Right ventricle myocardium superior (tissue), 1 donor: ENCODE measurements at places on chromosomes 16 and 17. TPM values are rescaled to one million over a fixed set of nuclear protein-coding genes. Genes with fewer than 3 reads are reported as not detected.

- no peak for DNase-seq
These were observed 43.7 kb downstream of the USP22 start for GRCh38 chr17:20999044-20999573.

The CNP gene
- 23.0 TPM for total RNA-seq

DNA sequence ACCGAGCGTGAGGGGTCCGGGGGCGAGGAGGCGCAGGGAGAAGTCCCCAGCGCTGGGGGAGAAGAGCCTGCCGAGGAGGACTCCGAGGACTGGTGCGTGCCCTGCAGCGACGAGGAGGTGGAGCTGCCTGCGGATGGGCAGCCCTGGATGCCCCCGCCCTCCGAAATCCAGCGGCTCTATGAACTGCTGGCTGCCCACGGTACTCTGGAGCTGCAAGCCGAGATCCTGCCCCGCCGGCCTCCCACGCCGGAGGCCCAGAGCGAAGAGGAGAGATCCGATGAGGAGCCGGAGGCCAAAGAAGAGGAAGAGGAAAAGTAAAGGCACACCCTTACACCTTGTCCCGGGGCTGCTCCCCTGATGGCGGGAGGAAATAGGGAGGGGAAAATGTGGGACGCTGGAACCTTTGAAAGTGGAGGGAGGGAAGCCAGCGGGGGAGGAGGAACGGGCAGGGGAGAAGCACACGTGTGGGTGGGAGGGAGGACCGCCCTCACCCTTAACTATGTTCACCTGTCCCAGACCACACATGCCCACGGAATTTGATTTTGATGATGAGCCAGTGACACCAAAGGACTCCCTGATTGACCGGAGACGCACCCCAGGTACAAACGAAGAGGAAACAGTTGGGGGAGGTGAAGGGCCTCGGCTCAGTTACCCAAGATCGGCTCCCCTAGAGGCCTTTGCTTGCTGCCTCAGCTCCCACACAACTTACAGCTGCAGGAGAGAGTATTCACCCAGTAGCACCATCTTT lies 916 bp downstream of the PAGR1 start:
- peak; percentile 82 for DNase-seq

- peak; percentile 66 for DNase-seq
These were observed 10.2 kb downstream of the FLII start for GRCh38 chr17:18248300-18248731.

DNA sequence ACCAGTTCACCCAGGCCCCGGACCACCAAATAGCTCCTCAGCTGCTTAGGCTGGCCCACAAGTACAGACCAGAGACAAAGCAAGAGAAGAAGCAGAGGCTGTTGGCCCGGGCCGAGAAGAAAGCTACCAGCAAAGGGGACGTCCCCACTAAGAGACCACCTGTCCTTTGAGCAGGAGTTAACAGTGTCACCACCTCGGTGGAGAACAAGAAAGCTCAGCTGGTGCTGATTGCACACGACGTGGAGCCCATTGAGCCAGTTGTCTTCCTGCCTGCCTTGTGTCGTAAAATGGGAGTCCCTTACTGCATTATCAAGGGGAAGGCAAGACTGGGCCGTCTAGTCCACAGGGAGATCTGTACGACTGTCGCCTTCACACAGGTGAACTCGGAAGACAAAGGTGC lies 15.4 kb downstream of the FOXF1 start:
- DNase-seq = no peak

The NPIPA8 gene
- total RNA-seq = not detected

DNA sequence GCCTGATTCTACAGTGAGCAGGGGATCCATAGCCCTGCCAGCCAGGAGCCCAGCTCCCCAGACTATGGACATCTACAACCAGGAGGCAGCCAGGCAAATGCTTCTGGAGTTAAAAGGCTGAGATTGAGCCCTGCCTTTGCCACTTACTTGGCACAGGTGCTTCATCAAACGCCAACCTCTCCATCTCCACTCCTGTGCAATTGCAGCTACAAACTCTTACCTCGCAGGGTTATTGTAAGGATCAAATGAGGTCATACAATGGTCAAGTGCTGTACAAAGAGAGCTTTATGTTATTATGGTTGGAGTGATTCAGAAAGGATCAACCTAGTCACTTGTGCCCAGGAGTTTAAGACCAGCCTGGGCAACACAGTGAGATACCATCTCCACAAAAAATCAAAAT lies 9.8 kb upstream of the MYO18A start:
- DNase-seq = no peak

The KRT36 gene
- total RNA-seq = not detected

The RNF43 gene
- 3.8 TPM for total RNA-seq

DNA sequence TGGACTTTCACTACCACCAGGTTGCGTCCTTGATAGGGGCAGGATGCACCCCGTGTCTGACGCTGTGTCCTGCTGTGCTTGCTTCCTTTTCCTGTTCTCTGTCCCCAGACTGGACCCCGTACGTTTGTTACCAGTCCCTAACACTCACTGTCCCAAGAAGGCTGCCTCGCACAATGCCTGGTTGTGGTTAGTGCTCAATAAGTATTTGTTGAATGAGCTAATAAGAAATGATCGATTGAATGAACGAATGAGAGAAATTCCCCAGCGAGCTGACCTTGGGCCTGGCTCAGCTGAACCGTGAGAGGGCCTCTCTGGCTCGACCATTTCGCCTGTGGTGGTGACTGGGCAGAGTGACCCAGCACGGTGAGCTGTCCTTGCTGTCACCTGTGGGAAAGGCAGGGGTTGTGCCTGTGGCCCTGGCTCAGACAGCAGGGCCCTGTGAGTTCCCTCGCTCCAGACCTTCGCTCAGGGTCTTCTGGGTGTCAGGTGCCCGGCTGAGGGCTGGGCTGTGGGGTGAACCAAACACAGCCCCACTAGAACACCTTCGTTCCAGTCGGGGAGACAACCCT lies 20.9 kb downstream of the CMIP start:
- DNase-seq = no peak

The CCL8 gene
- not detected for total RNA-seq

DNA sequence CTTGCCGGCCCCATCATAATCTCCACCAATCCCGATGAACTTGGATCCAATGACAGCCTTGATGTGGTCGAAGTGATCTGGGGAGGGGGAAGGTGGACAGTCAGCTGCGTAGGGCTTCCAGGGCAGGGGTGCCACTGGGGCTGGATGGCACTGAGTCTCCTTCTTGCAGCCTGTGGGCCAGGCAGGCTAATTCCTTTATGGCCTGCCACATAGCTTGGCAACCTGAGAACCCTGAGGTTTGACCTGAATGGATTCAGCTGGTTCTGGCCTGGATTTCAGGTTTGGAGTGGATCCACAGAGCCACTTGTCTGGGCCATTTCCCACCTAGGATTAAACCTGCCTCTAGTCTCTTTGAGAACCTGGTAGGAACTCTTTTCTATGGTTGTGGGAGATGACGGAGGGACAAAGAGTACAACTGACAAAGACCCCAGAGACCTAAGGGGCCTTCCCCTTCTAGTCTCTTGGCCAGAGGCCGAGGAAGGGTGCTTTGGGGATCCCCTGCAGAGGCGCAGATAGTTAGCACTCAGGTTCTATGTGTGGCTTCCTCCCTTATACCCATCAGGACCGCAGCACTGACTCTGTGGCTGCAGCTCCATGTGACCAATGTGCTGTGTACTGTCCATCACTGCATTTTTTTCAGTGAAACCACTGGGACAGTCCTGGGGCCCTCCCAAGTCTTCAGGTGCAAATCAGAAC lies 9.2 kb upstream of the DPEP3 start:
- DNase-seq = no peak

DNA sequence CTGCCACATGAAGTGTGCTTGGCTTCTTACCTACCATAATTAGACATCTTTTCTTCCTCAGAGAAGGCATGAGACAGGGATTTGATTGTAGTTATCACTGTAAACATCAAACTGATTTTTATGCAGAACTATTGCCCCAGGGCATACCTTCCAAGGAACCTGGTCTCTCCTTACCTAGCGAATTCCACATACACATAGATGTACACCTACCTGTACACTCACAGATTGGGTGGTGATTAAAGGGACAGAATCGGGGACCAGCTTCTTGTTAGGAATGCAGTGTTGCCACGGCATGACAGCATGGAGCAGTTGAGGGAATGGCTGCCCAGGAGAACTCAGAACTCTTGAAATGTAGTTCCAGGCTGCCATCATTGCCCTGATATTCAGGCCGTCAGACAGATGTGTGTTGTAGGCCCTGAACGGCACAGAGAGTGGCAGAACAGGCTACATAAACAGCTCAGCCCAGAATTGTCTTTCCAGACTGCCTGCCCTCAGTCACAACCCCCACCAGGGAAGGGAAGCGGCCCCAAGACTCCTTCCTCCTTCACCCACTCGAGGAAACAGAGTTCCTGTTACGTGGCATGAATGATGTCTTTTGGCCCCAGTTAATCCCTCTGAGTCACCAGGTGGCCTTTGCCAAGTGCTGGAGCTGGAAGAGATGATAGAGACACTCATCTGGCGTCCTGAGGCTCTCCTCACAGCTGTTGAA lies 17.8 kb upstream of the NAGLU start:
- peak; percentile 82 for DNase-seq

GRCh38 chr17:42530952-42531454 lies 5.0 kb upstream of the NAGLU start:
- DNase-seq = no peak

DNA sequence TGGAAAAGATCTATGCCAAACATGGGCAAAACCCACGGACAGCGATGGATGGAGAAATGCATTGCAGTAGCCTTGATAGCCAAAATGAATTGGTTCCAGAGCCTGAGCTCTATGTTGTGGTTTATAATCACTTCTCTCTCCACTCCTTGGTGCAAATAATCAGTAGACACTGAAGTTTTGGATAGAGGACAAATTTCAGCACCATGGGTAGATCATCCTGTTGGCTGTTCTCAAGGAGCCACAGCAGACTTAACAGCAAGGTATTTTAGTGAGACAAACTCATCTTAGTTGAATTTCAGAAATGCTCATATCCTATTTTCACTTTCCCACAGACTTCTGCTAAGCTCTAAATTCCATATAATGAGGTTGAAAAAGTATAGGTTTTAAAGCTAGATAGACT lies 88.3 kb upstream of the CCL1 start:
- DNase-seq = no peak

DNA sequence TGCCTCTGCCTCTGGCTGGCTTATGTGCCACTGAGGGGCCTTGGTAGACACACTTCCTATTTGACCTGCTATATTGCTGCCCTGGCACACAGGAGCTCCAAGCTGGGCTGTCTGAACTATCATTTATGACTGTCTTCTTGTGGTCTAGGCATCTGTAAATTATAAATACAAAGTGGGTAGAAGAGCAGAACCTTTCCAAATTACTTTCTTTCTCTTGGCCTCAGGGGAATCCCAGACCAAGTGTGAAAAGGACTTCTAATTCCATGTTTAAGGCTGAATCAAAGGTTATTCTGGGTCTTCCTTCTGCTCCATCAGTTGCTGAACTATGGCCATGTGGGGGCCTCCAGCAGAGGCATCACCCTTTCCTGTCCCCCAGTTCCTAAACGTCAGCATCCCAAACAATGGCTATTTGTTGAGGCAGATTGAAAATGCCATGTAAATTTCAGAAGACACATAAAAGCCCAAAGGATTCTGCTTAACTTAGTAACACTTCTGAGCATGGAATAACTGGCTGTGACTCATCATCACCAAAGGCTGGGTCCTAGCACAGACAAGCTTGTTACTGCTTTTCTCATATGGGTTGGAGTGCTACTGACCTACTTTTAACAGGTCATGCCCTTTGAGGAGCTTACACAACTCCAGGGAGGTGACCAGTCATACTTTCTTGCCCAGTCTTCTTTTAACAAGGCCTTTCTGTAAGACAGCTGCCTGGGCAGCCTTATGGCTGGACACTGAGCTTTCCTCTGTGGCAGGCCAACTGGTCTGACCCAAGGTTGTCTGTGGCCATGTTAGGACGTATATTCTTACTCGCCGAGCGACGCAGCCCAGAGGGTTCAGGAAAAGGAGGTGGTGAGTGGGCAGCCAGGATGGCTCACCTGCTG lies 154.8 kb downstream of the VPS53 start:
- peak; percentile 56 for DNase-seq

- DNase-seq = no peak
These were observed 49.9 kb downstream of the BAIAP2 start for GRCh38 chr17:81084680-81085419.

DNA sequence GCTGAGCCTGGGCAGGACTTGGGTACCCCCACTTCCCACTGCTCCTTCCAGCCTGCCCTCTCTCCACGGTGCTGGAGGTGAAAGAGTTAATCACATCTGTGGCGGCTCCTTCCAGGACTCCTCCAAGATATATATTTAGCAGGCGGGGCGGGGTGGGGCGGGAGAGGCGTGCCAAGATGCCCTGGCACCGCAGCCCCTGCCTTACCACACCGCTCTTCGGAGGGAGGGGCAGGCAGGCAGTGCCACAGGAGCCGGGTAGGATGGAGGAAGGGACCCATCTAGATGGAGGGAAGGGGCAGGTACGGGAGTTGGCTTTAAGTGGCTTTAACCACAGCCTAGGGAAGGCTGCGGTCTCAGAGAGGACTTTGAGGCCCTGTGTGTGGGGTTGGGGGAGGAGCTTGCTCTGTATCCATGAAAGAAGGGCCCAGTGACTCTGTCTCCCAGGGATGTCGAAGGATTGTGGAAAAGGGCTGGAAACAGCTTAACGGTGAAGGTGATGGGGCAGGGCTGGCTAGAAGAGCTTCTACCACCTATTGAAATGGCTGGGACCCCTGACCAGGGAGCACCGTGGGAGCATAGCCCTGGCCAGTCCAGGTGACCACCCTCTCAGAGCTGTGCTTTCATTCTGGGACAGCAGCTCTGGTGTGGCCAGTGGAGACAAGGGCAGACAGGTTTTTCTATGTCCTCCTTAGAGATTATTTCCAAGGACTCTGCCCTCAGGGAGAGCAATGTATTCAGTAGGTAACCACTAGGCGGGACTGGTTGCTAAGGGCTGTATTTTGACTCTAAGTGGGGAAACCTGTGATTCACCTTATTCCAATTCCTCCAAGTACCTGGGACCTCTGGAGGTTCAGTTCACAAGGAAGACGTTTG lies 13.0 kb downstream of the GPR142 start:
- DNase-seq = no peak

GRCh38 chr17:35433075-35433894 lies 985 bp upstream of the SLFN12 start:
- DNase-seq = peak; percentile 74

DNA sequence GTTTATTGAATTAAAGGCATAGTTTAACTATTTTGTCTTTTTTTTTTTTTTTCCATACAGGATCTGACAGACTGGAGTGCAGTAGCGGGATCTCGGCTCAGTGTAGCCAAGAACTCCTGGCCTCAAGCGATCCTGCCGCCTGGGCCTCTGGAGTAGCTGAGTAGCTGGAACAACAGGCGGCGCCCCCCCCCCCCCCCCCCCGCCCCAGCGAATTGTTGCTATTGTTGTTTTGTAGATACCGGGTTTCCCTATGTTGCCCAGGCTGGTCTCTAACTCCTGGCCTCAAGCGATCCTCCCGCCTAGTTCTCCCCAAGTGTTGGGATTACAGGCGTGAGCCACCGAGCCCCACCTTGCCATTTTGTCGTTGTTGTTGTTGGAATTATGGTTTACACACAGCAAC lies 1.3 kb upstream of the CENPV start:
- DNase-seq = no peak

DNA sequence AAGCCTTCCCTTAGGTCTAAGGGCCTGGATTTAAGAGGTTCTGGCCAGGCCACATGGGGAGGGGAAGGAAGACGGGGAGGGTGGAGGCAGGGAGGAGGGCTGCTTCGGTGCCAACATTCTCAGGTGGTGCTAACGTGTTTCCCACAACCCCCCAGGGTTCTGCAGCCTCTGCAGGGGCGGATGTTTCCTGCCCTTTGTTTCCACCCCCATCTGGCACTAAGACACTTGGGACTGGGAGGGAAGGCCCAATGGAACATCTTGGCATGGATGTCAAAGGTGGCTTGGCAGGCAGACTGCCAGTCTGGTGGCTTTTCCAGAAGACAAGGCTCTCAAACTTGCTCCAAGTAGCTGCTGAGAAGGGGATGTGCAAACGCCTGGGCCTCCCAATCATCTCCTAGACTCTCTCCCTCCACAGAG lies 12.7 kb downstream of the HIC1 start:
- DNase-seq = peak; percentile 54
